GM23248 (cell line): ENCODE measurements at places on chromosomes 3 and 15.

DNA sequence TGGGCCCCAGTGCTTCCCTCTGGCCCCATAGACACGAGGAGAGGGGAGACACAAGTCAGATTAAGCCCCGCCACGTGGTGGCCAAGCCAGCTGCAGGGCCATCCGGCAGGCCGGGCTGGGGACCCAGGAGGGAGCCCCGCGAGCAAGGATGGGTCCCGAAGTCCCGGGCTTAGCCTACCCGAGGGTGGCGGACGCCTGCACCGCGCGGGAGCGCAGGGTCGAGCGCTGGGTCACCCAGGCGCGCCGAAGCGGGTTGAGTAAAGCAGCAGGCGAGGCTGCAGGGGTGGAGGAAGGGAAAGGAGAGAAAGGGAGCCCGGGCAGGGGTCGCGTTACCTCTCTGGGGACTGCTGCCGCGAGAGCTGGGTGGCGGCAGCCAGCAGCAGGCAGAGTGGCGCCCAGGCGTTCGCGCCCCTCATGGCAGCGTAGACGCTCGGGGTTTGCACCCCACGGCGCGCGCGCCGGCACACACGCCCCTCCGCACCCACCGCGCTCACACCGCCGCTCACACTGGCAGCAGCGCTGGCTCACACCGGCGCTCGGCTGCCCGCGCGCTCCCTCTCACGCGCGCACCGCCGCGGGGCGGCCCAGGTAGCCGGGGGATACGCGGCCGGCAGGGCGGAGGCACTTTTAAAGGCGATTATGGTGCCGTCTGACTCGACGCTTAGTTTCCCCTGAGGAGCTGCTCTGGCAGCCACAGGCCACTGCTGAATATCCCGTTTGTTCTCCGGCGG lies at the start of gene PCOLCE2:
Gene PCOLCE2 (minus strand): TSS at position 603 of the 731 bp plus-strand sequence. CDS start 187 bp downstream, at position 416.
- DNase-seq, result peak; percentile 71

- no peak for DNase-seq
Measured at GRCh38 chr15:69876064-69876940, 221.4 kb downstream of the TLE3 start.

GRCh38 chr3:119637679-119638477 lies 22.5 kb downstream of the POPDC2 start:
- DNase-seq, result peak; percentile 91

DNA sequence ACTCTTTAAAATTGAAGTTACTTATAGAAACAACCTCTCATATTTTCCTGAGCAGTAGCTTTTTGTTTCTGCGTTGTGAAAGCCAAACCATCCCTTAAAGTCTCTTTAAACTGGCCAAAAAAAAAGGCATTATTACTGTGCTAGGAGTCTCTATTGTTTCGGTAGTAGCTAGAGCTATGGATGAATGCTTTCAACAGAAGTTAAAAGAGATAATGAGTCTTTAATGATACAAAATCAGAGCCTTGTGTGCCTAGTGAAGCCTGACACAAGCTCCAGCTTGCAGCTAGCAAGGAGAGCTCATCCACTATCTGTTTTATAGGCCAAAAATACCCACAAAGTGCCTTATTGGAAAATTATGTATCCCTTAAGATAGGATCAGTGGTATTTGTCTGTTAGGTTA lies 360.4 kb upstream of the CDIN1 start:
- DNase-seq, result no peak

DNA sequence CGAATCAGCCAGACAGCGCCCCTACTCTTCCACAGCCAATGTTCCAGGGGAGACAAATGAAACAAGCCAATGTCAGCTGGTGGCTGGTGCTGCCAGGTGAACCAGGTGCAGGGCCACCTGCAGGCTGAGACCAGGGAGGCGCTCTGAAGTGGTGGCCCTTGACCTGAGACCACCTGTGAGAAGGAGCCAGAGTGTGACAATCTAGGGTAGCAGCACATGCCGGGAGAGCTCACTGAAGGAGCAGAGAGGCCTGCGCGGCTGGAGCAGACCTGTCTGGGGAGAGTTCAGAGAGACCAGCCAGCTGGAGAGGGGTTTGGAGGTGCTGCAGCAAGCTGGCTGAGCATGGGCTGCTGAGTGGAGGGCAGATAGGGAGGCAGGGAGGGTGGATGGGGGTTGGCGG lies 693 bp upstream of the STAB1 start:
- no peak for DNase-seq

- DNase-seq, result peak; percentile 89
Measured at GRCh38 chr3:152269056-152269830, 514 bp downstream of the MBNL1 start.

- DNase-seq, result peak; percentile 80
Measured at GRCh38 chr3:66722675-66723074, 221.9 kb upstream of the LRIG1 start.

GRCh38 chr3:24947103-24947502 lies 452.5 kb upstream of the THRB start:
- DNase-seq, result no peak

DNA sequence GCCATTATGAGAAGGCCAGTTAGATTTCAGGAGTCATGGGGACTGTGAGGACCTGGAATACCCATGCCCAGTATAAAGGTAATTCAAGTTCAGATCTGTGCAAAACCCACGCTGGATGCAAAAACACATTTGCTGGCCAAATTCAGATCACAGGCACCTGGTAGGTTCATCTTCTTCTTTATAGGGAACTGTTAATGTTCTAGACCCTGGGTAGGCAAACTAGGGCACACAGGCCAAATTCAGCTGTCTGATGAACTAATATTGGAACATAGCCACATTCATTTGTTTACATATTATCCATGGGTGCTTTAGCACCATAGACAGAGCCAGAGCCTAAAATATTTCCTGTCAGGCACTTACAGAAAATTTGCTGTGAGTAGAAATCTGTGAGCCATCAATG lies 241.4 kb downstream of the PTPRG start:
- DNase-seq, result no peak

- peak; percentile 85 for DNase-seq
Measured at GRCh38 chr3:50154840-50155490, at the start of gene SEMA3F. Gene SEMA3F, plus strand, starts transcription at chr3:50155324. Its CDS starts 4,299 bp downstream, at chr3:50159623.

DNA sequence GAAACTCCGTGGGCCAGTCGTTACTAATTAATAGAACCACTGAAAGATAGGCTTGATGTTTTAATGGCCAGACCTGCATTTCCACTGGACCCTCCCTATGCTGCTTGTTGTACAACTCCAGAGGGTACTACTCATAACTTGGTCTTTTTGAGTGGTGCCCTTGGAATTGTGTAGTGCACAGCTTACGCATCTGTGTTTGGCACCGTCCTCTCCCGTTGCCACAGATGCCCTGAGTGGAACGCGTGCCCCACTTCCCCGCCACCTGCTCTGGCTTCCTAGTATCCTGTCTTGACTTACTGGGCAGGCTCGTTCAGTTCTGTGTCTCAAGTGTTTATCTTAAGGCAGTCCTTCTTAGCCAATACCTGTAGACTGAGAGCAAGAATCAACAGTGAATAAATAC lies 78.7 kb downstream of the USP13 start:
- DNase-seq, result no peak

GRCh38 chr15:26260517-26261133 lies 397.5 kb upstream of the ATP10A start:
- DNase-seq, result peak; percentile 58

DNA sequence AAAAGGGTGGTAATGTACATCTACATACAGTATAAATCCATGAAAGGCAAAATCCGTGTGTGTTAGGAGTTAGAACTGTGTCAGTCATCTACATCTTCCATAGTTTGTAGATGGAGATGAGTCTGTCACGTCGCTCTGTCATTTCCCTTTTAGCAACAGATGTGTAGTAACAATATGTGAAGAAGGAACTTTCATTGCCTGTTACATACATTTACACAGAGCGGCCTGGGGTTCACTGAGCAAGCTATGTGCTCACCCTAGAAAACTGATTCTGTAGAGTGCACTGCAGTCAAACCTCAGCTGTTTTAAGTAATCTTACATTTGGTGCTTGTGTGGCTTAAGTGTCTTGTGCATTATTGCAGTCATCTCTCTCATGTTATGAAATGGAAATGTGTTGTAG lies 41.6 kb upstream of the AP3B2 start:
- DNase-seq, result peak; percentile 20
